ENCODE measurements at places on chromosomes 5 and 9.

DNA sequence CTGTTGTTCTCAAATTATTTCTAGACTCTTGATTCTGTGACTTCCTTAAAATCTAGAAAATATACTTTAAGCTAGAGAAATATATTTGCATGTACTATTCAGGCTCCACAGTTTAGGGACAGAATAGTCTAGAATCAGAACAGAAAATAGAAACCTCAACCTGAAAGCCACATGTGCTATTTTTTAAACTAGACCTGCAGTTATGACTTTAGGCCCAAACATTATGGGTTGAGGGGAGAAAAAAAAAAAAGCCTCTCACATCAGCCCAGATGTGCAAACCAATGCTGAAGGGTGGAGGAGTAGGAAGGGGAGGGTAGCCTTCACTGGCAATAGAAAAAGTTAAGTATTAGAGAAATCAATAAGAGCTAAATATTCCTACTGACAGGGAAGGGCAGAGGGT lies 35.7 kb downstream of the ELL2 start:
- no peak for DNase-seq

GRCh38 chr9:12633016-12633765 lies 60.0 kb upstream of the TYRP1 start:
- DNase-seq = no peak

DNA sequence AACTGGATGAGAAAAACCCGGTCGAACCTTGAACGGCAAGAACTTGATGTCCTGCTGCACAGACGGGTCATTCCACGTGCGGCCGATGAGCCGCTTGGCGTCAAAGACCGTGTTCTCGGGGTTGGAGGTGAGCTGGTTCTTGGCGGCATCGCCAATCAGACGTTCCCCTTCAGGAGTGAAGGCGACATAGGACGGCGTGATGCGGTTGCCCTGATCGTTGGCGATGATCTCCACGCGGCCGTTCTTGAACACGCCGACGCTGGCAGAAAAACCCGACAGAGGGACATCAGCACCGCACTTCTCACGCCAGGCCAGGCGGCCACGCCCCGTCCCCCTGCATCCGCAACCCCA lies 519 bp downstream of the HSPA5 start:
- DNase-seq = no peak

GRCh38 chr5:57346328-57346727 lies 136.3 kb downstream of the ACTBL2 start:
- no peak for DNase-seq

DNA sequence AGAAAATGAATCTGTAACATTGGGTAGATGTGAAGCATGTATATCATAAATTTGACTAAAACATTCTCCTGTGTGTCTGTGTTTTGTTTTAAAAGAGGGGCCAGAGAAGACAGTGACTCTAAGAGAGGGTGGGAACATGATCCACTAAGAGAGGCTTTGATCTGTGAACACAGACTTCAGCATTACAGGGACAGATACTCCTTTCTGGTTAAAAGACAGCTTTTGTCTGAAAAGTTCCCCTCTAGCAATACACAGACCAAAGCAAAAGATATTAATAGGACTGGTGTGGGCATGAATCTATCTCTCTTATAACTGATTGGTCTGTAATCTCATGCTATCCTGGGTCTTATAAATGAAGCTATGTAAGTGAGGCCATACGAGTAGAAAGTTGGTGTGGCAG lies 150.9 kb downstream of the NUDT12 start:
- no peak for DNase-seq

DNA sequence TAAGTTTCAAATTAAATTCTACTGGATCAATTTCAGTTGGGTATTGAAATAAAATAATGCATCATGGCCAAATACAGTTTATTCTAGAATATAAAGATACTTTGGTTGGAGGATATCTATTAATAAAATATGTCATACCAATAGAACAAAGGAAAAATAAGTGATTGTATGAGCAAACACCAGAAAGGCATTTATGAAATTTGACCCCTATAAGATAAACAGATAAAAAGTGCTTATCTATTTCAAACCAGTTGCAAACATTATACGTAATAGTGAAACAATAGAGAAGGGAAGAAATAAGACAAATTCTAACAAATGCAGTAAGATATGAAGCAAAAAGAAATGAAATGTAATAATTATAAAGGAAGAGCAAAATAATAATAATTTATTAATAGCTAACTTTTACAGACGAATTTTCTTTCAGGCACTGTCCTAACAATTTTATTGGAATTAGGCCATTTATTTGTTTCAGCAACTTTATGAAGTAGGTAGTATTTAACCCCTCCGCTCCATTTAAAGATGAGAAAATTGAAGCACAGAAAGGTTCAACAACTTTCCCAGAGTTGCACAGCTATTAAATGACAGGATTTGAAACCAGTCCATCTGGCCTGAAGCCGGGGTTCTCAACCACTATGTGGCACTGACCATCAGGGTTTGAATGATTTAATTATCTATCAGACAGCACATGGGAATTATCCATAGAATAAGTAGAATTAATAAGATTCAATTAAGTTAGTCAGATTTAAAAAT lies 20.8 kb downstream of the ANKRD55 start:
- DNase-seq = peak; percentile 49

- DNase-seq = no peak
These were observed 21.7 kb downstream of the SLC6A18 start for GRCh38 chr5:1246711-1247431.

GRCh38 chr5:75067434-75067833 lies 15.1 kb upstream of the GCNT4 start:
- no peak for DNase-seq

GRCh38 chr5:144950996-144951395 lies 780.3 kb downstream of the KCTD16 start:
- no peak for DNase-seq

DNA sequence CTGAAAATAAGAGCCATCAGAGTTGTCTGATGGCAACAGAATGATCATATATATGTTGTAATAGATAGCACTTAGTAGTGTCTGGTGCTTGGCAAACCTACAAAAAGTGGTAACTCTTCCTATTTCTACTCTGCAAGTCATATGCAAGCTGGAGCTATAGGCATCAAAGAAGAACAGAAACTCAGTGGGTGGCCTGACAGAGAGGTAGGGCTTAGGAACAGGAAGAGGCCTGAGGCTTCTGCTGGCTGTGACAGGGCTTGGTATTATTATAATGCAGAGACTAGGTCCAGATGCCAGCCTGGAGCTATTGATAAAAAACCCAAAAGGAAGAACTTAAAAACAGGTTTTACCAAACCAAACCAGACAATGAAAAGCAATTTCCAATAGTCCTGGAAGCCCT lies 4.4 kb upstream of the DIAPH1 start:
- no peak for DNase-seq

DNA sequence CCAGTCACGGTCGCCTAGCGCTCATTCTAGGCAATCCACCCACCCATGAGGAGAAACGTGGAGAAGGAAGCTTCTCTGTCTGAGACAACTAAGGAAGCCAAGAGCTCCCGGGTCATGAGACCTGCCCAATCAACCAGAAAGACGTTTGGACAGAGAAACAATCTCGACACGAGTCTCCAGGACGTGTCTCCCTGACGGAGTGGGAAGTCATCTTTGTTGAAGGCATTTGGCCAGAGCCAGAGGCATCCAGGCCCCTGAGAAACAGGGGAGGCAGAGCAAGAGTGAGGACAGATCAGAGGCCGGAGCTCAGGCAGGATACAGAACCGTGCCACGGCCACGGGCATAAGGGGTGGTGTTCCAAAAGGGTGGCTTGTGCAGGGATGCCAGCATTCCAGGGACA lies 479.0 kb downstream of the SPATA31A7 start:
- no peak for DNase-seq

GRCh38 chr5:139524940-139525585 lies 36.1 kb upstream of the UBE2D2 start:
- no peak for DNase-seq

DNA sequence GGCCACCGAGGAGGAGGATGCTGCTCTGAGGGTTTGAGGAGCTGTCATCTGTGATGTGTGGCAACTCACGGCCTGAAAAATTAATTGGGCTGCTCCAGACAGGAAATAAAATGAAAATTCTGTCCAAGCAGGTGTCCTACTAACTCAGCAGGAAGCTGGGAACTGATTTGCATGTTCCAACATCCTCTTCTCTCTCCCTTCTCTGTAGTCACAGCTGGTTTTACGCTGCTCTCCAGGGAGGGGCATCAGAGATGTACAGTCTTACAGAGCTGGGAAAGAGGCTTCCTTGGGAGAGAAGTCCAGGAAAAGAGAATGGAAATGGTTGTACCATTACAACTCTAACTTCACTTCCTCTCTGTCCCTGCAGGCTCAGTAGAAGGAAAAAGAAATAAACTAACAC lies 24.2 kb upstream of the SIL1 start:
- no peak for DNase-seq

- no peak for DNase-seq
These were observed 49.1 kb upstream of the VDAC1 start for GRCh38 chr5:134053840-134054338.

- DNase-seq = no peak
These were observed 113.4 kb downstream of the TLE1 start for GRCh38 chr9:81575956-81576355.

DNA sequence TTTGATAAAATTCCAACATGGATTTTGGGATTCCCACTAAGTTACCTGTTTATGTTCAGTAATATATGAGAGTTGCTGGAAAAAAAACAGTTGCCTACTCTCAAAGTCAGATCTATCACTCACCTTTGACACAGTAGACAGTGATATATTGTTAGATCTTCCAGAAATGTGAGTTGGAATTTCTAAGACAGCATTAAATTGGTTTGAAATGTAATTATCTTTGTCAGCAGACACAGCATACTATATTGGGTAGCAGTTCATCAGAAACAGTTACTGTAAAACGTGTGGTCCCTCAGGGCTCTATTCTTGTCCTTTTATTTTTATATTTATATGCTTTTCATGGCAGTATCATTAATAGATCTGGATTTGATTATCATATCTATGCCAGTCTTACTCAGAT lies 433.6 kb upstream of the ARRDC3 start:
- no peak for DNase-seq

DNA sequence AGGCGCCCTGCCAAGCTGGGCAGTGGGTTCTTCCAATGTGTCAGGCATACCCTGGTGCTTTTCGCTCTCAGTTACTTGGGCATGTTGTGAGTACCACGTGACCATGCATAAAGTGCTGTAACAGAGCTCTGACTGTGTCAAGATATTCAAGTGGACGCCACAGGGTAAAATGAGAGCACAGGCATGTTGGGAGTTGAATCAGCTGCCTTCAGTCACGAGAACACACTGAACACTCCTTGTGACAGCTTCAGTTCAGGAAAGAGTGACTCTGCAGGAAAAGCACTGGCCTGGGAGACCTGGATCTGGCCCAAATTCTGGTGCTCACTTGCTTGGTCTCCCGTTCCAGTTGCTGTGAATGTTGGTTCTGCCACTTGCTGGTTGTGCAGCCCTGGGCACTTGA lies 5.1 kb downstream of the MLANA start:
- DNase-seq = peak; percentile 11

DNA sequence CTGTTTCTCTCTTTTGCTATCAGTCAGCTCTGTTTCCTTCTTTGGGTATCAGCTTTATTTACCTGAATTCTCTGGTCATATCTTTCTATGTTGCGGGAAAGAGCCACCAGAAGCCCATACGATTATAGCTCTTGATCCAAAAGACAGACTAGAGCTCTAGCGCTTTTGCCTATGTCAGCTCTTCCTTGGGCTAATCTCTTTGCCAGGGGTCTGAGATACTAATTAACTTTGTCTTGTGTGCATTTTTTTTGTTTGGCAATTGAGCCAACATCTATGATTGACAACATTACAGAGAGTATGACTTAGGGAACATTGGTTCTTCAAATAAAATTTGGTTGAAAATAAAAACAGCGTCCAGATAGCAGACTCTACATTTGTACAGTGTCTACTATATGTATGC lies 603.0 kb downstream of the KCTD16 start:
- no peak for DNase-seq

GRCh38 chr5:78287833-78288232 lies 6.7 kb downstream of the AP3B1 start:
- DNase-seq = peak; percentile 13

DNA sequence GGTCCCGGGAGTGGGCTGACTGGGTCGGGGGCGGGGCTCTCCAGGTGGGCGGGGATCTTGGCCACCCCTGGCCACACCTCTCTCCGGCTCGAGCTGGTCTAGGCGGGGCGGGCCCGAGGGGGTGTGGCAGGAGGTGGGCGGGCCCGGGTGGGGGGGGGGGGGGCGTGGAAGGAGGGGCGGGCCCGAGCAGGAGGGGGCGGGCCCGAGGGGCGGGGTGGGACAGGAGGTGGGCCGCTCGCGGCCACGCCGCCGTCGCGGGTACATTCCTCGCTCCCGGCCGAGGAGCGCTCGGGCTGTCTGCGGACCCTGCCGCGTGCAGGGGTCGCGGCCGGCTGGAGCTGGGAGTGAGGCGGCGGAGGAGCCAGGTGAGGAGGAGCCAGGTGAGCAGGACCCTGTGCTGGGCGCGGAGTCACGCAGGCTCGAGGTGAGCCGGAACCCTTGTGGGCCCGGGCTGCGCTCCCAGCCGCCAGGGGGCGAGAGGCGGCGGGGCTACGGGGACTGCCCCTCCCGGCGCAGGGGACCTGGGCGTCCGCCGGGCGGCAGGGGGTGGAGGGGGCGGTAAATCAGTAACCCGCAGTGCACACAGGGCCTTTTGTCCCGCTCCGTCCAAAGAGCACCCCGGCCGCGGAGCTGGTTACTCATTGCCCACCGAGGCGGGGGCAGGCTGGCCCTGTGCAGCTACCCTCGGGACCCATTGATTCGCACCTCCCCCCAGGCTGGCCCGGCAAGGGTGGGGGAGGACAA lies at the start of gene FGFR4:
Gene FGFR4 (plus strand): TSS at position 262 of the 744 bp plus-strand sequence. CDS start 2,688 bp downstream, outside the sequence.
- DNase-seq = no peak

GRCh38 chr5:135029477-135030122 lies 4.4 kb downstream of the PITX1 start:
- DNase-seq = no peak

DNA sequence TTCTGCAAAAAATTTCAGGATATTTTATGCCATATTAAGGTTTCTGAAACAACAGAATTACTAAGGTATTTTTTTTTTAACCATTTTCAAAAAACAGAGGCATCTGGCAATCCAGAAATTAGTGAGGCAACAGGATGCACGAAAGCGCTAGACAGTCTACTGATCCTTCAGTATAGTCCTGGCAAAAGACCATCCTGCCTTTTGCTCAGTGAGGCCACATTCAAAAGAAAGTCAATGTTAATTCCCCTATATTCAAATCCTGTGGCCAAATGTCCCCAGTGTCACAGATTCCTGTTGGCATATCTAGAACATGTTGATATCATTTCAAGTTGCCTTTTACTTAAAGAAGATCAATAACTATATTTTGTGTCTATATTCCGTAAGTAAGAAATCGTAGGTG lies 13.1 kb upstream of the NFIB start:
- no peak for DNase-seq

Measured in pulmonary artery endothelial cell (primary cell).